Activated CD4-positive, CD25-positive, alpha-beta regulatory T cell treated with anti-CD3 and anti-CD28 coated beads, Interleukin-2, amount 50 U/mL, for 72 hours (primary cell): ENCODE measurements at places on chromosomes 11 and 22.

- DNase-seq, result no peak
These were observed 101.9 kb downstream of the LRRC32 start for GRCh38 chr11:76568621-76569020.

GRCh38 chr11:24661331-24661730 is 164.5 kb downstream of the LUZP2 start:
- DNase-seq, result no peak

GRCh38 chr11:78078218-78079167 is 1.2 kb downstream of the NDUFC2 start:
- DNase-seq, result no peak

GRCh38 chr11:62708392-62708791 is 916 bp downstream of the GNG3 start:
- DNase-seq, result no peak

DNA sequence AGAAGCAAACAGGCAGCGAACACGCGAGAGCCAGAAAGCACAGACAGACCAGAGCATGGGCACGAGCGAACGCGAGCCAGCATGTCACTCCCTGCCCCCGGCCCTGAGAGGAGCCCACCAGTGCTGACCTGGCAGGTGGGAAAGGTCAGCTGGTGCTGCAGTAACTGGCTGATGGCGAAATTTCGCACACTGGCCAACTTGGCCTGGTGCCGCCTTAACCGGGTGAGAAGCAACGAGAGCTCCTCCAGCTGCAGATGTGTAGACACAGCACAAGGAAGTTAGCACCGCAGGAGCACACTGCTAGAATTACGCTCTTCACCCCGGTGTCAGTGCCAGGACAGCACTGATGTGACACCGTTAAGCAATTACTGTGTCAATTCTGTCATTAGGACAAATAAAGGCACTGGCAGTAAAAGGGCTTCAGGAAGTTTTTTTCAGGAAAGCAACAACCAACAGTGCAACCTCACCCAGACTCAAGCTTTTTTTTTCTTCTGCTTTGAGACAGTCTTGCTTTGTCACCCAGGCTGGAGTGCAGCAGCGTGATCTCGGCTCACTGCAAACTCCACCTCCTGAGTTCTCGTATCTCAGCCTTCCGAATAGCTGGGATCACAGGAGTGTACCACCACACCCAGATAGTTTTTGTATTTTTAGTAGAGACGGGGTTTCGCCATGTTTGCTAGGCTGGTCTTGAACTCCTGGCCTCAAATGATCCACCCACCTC is 76.8 kb downstream of the C11orf58 start:
- no peak for DNase-seq

- no peak for DNase-seq
These were observed 110.4 kb upstream of the CSNK2A3 start for GRCh38 chr11:11463405-11463804.
